ENCODE measurements at places on chromosomes 2 and 18. TPM values are rescaled to one million over a fixed set of nuclear protein-coding genes. Genes with fewer than 3 reads are reported as not detected.

FTCDNL1 gene
- total RNA-seq, result 4.6 TPM

PTH2R gene
- total RNA-seq, result not detected

AMER3 gene
- not detected for total RNA-seq

PCARE gene
- total RNA-seq, result not detected

REG1B gene
- total RNA-seq, result not detected

CHRNA1 gene
- not detected for total RNA-seq
